HEK293T (cell line): ENCODE measurements at places on chromosomes 5 and 9.

DNA sequence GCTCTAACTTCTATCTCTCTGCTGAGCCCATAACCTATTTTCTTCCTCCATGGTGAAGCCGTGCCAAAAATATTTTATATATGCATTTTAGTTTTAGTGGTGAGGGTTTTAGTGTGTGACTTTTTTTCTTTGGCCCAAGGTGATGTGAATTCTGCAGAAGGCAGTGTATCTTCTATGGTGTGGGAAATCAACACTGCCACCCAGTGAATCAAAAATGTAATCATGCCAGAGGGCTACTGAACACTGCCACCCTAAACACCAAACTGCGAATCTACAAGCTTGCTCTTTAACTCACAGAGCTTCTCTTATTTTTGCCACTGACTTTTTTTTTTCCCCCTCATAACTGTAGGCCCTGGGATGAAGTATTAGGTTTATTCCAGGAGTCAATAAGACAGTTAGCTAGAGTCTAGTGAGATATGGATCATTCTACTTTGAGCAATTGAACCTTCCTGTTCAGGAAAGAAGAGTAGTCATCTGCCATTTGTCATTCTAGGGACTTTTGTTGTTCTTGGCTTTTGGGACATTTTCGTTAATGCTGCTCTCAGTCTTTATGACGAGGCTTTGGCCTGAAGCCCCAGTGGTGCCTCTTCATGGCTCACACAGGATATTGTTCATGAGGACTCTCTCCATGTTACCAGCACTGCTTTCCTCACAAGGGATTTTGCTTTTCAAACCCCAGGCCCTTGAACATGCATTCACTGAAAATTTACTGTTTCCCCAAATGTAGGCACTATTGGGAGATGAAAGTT, 53.1 kb downstream of the C7 start:
- DNase-seq, result no peak

GRCh38 chr9:3181049-3181953, 337.4 kb upstream of the PUM3 start:
- peak; percentile 20 for DNase-seq

- no peak for DNase-seq
Observed at GRCh38 chr5:79074641-79075040, 5.1 kb downstream of the BHMT2 start.

DNA sequence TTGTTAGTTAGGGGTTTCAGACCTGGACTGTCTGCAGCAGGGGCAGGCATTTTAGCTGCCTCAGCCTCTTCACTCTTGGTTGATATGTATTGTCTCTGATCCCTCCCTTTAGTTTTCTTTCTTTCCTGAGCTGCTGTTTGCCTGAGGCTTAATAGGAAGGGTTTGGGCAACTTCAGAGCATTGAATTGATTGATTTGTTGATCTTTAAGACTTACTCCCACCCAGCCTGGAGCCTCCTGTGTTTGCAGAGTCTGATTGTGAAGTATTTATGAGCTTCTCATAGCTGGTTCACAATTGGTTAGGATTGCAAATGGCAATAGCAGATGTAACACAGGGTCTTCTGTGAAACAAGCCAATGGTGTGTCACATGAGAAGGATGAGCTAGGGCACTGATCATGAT, 671.8 kb upstream of the SEMA6A start:
- DNase-seq, result no peak

GRCh38 chr9:131446276-131446675, 52.4 kb downstream of the PRRC2B start:
- no peak for DNase-seq

GRCh38 chr5:78025540-78025939, 249.4 kb upstream of the TBCA start:
- DNase-seq, result no peak

DNA sequence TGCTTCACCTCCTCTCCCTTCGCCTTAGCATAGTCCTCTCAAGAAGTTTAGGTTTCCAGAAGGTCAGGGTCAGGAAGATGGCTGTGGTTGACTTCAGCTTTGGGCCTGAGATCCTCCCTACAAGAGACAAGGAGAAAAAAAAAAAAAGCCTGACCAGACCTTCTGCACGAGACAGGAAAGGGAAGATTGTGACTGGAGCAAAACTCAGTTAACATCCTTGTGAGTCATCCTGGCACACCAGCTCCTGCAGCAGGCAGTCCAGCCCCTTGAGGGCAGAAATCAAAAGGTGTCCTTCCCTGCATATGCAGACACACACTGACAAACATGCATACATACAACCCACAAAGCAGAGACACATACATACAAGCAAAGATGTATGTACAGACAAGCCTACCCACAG, 18.0 kb upstream of the ENHO start:
- DNase-seq, result no peak

GRCh38 chr5:157550663-157551062, 24.9 kb downstream of the ADAM19 start:
- DNase-seq, result no peak

GRCh38 chr9:110241858-110242321, 14.4 kb downstream of the TXN start:
- DNase-seq, result no peak

DNA sequence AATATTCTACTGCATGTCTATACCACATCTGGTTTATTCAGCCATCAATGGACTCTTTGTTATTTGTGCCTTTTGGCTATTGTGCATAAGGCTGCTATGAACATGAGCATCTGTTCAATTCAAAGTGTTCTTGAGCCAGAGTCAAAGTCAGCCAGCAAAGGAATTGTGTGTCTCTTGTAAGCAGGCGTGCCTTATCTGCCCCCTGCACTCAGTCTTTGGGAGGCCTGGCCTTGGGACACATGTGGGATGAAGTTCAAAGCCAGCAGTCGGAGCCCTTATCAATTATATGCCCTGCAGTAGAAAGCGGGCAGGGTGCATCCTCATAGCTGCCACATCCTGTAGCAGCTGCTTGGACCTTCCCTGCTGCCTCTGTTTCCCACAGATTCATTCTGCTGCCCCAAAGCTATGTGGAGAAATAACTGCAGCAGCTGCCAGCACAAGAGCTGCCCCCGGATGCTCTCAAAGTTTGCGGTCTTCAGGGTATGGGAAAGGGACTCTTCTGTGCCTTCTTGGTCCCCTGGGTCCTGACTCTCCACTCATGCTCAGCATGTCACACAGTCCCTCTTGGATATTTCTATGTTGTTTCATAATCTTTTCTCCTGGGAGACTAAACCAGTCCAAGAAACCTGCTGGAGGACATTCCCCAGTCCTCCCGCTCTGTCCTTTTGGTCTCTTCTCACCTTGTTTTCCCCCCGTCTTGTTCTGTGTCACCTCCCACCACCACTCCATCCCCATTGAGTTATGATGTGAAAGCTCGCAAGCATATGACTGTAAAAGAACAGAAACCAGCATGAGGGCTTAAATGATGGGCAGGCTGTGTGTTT, 35.9 kb downstream of the STOM start:
- no peak for DNase-seq

GRCh38 chr5:148620696-148621095, 33.6 kb downstream of the HTR4 start:
- no peak for DNase-seq
